ENCODE measurements at places on chromosomes 2 and 18.

DNA sequence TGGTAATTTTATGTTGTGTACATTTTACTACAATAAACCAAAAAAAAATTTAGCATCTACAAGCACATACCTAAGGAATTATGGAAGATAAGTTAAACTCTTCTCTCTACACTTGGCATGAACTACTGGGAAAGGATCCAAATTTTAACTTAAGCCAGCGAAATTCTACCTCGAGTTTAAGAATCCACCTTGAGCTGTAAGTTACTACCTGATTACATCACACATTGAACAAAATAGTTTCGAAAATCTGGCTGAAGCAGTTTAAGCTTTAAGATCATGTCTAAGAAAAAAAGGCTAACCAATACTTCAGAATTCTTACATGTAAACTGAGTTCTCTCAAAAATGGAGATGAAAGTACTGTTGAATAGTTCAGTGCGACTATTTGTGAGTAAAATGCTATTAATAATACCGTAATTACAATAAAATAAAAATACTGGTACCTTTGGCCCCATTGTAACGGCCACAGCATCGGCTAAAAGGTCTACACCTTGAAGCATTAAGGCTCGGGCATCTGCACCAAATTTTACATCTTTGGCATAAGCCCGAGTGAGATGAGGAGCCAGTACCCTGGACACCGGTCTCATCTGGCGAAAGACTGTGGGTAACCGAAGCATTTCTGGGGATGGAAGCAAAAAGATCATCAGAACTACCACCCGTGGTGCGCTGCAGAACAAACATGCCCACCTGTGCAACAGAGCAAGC lies 1.3 kb downstream of the HSPD1 start:
- DNase-seq = no peak

- DNase-seq = no peak
Measured at GRCh38 chr2:237485304-237485703, 1.7 kb upstream of the MLPH start.

DNA sequence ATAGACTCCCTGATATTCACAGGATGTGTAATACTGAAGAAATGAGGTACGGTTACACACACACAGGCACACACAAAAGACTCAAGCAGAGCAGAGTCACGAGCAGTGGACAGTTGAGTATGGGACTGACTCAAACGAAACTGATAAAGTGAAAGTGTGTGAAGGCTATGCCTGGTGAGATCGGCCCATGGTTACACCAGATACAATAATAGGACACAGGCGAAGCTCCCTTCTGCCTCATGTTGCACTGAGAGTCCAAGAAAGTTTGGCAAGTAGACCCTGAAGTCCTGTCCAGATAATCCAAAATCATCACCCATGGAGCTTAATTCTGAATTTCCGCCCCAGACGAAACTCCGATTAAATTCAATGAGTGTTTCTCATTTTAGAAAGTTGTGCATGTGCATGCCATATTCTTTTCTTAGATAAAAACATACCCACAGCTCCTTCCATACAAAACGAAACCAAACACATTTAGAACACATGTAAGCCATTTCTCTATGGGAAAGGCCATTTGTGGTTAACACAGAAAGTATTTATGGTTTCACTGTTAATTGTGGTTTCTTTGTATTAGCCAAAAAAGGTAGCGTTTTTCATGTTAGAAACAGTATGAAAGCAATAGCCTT lies 567.6 kb downstream of the PLCL1 start:
- DNase-seq = no peak

DNA sequence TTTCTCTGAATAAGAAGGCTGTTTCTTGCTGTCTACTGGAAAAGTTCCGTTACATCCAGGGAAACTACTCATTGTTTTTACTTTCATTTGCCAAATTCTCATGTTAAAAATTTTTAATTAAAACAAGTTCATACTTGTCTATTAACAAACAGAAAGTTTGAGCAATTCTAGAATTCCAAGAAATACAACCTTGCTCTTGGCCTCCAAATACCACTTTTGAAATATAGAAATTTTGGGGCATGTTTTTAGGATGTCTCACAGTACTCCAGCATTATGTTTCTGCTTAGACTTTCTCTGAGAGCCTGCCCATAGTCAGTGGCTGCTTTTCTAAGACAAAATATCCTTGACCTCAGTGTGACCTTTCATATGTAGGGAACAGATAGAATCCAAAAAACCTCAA lies 228.7 kb upstream of the RND3 start:
- no peak for DNase-seq

- no peak for DNase-seq
Measured at GRCh38 chr2:9249020-9249800, 42.6 kb downstream of the ASAP2 start.

DNA sequence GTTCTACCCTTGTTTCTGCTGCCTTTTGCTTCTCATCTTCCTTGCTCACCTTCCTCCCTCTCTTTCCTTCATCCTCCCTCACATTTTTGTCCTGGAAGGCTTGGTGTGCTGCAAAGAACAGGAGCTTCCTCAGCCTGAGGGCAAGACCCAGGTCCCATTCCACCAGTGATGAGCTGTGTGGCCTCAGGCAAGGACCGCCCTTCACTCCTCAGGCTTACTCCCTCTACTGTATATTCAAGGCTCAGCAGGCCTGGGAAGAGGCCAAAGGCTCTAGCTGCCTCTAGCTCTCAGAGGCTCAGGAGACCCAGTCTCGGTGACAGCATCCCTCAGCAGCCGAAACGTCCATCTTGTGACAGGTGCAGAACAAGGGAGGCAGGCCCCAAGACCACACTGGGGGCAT lies 97.5 kb downstream of the MRO start:
- no peak for DNase-seq

DNA sequence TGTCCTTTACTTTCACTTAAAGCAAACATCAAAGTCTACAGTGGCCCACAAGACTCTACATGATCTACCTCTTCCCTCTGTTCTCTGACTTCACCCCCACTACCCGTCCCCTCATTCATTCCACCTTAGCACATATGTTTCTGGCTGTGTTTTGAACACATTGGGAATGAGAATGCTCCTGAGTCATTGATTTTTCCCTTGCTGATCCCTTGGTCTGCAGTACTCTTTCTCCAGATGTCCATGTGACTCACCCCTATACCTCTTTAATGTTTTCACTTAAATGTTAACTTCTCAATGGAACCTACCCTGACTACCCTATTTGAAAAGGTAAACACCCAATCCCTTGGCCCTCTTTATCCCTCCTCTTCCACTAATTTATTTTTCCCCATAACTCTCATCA lies 30.7 kb upstream of the FRZB start:
- no peak for DNase-seq

DNA sequence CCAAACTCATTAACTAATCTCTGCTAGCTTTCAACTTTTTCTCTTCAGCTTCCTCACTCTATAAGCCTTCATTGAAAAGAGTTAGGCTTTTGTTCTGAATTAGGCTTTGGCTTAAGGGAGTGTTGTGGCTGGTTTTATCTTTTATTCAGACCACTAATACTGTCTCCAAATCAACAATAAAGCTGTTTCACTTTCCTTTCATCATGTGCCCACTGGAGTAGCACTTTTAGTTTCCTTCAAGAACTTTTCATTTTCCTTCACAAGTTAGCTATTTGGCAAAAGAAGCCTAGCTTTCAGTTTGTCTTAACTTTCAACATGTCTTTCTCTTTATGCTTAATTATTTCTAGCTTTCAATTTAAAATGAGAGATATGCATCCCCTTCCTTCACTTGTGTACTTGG lies 271.7 kb upstream of the FSIP2 start:
- DNase-seq = no peak

- no peak for DNase-seq
Measured at GRCh38 chr18:53947092-53947640, 277.3 kb downstream of the MBD2 start.

- no peak for DNase-seq
Measured at GRCh38 chr18:9988665-9989064, 74.8 kb downstream of the VAPA start.

- no peak for DNase-seq
Measured at GRCh38 chr2:161104054-161104553, 56.1 kb upstream of the TANK start.

- DNase-seq = no peak
Measured at GRCh38 chr2:217075268-217076057, 215.6 kb upstream of the TNP1 start.

DNA sequence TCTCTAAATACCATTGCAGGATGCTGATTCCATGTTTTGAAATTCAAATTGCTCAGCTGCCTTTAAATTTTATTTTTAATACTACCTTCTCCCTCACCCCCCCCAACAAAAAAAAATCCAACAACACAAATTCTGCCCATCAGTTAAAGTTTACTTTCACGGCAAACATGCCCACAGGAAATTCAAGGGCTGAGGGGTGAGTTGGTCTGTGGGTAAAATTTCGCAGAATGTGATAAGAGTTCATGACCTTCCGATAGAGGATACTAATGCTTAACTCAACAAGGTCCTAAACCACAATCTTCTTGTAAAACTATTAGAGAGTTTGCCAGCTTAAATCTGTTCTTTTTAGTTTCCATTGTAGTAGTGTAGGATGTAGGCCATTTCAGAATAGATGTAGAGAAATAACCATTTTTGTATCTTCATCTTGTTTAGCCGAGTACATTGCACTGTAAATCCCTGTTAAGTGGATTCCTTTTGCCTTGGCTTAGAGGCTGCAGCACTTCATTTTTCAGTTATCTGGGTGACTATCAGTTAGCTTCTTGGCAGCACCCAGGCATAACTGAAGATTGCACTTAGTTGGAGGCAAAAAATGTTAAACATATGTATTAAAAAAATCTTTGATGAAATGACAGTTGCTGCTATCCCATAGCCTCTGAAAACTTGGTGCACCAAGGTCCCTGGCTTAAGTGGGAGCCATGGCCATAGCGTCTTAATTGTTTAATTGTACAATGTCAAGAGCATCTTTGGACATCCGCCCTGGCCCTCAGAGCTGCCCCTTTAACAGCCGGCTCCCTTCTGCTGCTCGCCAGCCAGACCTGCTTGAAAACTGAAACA lies 232.3 kb downstream of the HAUS1 start:
- no peak for DNase-seq

DNA sequence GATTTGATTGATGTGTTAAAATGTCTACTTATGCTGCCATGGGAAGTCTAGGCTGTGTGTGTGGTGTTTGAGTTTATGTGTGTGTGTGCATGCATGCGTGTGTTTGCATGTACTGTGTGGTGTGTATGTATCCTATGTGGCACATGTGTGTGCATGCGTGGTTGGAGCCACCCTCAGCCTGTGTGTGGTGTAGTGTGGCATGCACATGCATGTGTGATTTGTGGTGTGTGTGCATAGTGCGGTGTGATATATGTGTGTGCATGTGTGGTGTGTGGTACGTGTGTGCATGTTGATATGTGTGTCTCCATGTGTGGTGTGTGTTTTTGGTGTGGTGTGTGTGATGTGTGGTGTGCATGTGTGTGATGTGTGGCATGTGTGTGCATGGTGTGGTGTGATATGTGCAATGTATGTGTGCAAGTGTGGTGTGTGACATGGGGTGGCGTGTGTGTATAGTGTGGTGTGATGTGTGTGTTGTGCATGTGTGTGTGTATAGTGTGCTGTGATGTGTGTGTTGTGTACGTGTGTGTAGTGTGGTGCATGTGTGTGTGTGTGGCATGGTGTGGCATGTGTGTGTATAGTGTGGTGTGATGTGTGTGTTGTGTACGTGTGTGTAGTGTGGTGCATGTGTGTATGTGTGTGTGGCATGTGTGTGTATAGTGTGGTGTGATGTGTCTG lies 66.6 kb upstream of the HDAC4 start:
- DNase-seq = no peak

DNA sequence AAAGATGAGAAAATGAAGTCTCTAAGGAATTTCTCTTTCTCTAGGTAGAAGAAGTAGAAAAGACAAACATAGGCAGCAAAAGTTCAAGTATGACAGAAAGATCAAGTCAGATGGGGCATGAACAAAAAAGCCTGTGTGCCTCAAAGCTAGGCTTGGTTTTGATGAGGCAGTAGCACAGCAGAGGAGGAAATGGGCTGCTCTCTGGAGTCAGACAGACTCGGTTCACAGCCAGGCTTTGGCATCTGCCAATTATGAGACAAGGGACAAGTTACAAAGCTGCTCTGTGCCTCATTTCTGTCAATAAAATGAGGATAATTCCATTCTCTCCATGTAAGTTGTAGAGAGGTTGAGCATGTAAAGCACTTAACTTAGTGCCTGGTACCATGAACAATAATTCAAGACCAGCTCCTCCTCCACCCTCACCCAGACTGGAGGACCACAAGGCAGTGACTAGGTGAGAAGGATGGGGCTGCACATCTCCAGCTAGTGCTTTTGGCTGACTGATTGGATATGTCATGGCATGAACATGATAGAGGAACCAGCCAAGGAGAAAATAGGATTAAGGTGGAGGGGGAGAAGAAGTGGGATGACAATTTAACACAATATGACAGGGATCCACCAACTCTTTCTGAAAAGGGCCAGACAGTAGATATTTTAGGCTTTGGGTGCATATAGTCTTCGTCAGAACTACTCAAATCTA lies 84.6 kb downstream of the TMEM163 start:
- no peak for DNase-seq

- no peak for DNase-seq
Measured at GRCh38 chr2:240713928-240714746, 22.5 kb downstream of the AQP12A start.

GRCh38 chr18:37535968-37536367 lies 29.6 kb downstream of the CELF4 start:
- no peak for DNase-seq

GRCh38 chr2:241313543-241314095 lies 1.9 kb downstream of the HDLBP start:
- DNase-seq = no peak

- DNase-seq = no peak
Measured at GRCh38 chr2:220228310-220229006, 601.0 kb downstream of the SLC4A3 start.

DNA sequence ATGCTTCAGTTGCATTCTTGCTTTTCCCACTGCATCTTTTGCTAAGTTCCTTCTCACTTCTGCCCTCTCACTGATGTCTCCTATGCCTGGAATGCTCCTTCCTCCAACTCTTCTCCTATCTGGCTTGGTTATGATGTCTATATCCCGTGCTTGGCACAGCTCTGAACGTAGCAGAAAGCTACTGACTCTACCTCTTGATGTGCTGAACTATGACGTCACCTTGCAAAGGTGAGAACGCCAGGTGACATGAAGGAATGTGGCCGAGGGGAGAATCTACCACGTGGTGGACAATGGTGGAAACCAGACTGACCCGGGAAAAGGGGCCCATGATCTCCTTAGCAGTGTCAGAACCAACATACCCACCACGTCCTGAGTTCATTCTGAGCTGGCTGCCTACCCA lies 209.7 kb downstream of the SH3BP4 start:
- DNase-seq = no peak

GRCh38 chr2:127097471-127097765 lies 9.5 kb downstream of the BIN1 start:
- no peak for DNase-seq

GRCh38 chr2:157901325-157901724 lies 25.2 kb upstream of the ACVR1 start:
- no peak for DNase-seq
